Astrocyte of the cerebellum (primary cell): ENCODE measurements at places on chromosomes 3 and 15.

- no peak for DNase-seq
Measured at GRCh38 chr15:95501865-95502264, 828.6 kb upstream of the NR2F2 start.

- peak; percentile 62 for DNase-seq
Measured at GRCh38 chr15:92429378-92430068, 35.8 kb downstream of the ST8SIA2 start.

- DNase-seq = peak; percentile 45
Measured at GRCh38 chr3:124846189-124846588, 41.0 kb downstream of the ITGB5 start.

DNA sequence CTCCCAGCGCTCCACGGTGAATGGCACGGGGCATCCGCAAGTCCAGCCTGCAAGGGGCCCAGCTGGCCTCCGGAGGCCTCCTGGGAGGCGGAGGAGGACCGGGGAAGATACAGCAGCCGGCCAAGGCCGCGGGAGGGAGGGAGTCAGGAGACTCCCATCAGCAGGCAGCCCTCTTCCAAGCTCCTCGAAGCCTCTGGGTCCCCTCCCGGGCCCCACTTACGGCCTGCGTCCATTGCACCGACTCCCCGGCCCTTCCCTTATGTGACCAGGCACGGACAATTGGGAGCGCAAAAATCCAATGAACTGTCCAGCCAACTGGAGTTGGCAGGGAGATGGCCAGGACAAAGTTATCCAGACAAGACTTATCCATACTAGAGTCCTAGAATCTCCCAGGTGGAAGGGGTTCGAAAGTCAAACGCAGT, 668 bp downstream of the MFGE8 start:
- DNase-seq = no peak

- no peak for DNase-seq
Measured at GRCh38 chr3:100420885-100421284, 19.5 kb downstream of the LNP1 start.

GRCh38 chr3:40588406-40588805, 63.6 kb downstream of the ZNF621 start:
- DNase-seq = no peak

DNA sequence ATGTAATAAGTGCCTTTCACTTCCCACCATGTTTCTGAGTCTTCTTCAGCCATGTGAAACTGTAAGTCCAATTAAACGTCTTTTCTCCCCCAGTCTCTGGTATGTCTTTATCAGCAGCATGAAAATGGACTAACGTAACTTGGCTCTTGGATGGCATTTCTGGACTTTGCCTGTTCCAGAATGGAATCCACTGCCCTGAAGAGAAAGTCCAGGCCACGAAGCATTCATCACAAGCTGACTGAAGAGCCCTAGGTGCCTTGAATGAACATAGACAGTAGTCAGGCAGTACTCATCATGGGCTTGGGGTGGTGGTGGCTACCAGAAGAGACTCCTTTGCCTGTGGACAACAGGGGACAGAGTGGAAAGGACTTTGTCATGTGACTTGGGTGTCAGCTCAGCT, 1505.0 kb downstream of the SI start:
- DNase-seq = no peak

DNA sequence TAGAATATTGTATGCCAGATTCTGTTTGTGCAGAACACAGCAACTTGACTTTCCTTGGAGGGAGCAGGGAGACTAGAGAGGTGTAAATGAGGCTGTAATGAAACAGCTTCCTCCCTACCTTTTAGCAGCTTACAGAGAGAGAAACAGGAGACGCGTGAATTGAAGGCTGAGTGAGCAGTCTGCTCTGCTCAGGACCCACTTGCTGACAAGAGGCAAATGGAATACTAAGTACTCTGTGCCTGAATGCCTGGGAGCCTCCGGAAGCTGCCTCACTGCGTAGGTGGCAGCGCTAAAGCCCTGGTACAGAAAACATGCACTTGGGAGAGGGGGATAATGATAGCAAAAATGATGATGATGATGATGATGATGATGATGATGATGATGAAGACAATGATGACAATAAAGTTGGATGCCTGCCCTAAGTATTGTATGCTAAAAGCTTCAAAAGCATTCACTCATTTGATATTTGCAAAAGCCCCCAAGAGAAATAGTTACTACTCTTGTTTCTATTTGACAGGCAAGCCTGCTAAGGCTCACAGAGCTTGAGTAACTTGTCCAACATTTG, 548.9 kb downstream of the NTRK3 start:
- DNase-seq = no peak

DNA sequence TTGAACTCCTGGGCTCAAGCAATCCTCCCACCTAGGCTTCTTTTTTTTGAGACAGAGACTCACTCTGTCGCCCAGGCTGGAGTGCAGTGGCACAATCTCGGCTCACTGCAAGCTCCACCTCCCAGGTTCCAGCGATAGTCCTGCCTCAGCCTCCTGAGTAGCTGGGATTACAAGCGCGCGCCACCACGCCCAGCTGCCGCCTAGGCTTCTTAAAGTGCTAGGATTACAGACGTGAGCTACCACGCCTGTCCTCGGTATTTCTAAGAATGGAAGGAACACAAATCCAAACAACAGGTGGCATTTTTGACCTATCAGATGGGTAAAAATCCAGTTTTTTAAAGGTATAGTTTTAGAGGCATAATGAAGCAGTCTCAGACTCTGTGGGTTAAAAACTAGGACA, 113.8 kb downstream of the ANP32A start:
- DNase-seq = no peak

DNA sequence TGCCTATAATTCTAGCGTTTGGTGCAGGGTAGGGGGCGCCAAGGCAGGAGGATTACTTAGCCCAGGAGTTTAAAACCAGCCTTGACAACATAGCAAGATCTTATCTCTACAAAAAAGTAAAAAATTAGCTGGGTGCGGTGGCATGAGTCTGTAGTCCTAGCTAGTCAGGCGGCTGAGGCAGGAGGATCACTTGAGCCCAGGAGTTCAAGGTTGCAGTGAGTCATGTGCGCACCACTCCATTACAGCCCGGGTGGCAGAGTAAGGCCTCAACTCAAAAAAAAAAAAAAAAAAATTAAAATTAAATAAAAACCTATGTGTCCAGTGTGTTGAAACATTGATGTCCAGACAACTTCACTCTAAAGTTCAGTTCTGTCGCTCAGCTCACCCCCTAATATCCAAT, 78.2 kb upstream of the SOX2 start:
- DNase-seq = no peak

DNA sequence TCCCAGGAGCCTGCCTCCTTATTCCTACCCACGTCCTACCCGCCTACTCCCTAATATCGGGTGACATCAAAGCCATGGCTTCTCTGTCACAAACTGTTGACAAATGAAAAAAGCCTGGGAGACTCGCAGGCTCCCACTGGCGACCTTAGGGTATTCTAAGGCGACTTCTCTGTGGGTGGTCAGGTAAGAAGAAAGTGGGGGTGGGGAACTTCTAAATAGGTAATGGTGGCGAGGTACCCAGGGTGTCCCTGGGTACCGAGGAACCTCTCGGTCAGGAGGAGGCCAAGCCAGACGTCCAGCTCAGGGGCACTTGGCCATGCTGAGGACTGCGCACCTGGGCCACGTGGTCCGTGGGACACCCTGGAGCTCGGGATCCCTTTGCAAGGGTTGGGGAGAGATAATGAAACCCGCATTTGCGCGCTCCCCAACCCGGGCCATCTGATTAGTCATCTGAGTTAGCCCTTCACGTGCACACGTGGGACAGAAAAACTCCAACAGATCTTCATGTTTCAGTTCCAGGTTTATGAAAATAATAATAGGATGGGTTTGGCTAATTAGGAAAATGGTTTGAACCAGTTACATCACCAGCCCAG, 78.2 kb downstream of the NR2F2 start:
- no peak for DNase-seq

DNA sequence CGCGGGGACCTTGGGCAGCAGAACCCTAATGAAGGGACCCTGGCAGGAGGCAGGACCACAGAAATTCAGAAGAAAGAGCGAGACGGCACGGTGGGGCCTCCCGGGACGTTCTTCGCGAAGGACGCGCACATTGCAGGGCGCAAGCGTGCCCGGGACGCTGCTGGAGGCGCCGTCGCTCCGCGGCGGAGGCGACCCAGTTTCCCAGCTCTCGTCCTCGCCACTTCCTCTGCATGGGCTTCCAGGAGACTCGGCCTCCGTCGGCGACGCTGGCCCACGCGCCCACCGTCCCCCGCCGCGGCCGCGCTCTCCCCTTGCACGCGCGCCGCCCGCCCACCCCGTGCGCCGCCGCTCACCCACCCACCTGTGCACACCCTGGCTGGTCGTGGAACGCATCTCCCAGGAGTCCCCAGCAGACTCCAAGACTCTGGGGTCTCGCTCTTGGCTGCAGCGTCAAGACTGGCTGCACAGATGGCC, 31.8 kb upstream of the SMAD3 start:
- no peak for DNase-seq

- DNase-seq = peak; percentile 100
Measured at GRCh38 chr3:27166888-27167287, 202.3 kb downstream of the NEK10 start.
